Mucosa of descending colon (tissue), 3 donors: ENCODE measurements at places on chromosomes 2 and 18. TPM values are rescaled to one million over a fixed set of nuclear protein-coding genes. Genes with fewer than 3 reads are reported as not detected.

DNA sequence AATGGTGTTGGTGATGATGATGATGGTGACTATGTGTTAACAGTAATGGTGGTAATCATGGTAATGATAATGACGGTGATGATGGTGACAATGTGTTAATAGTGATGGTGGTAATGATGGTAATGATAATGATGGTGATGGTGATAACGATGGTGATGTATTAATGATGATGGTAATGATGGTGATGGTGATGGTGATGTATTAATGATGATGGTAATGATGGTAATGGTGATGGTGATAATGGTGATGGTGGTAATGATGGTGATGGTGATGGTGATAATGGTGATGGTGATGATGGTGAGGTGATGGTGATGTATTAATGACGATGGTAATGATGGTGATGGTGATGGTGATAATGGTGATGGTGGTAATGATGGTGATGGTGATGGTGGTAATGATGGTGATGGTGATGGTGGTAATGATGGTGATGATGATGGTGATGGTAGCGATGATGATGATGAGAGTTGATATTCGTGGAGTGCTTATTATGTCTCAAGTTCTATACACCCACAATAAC, 212.8 kb upstream of the NCKAP5 start:
- no peak for DNase-seq

DNA sequence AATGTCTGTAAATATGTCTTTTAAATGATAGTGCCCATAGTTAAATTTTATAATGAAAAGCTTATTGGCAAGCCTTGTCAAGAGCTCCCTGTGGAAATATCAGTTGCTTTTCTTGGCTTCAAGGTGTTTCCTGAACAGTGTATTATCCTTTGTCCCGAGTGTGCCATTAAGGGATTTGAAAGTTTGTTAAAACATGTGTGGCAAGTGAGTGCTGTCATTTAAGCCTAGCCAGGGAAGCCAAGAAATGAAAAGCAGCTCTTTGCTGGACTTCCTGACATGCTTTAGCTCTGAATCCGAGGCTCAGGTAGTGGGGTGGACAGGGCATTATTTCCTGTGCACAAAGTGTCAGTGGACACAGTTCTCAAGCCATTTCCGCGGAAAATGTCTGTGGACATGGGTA, 111.5 kb downstream of the DIS3L2 start:
- no peak for DNase-seq

DNA sequence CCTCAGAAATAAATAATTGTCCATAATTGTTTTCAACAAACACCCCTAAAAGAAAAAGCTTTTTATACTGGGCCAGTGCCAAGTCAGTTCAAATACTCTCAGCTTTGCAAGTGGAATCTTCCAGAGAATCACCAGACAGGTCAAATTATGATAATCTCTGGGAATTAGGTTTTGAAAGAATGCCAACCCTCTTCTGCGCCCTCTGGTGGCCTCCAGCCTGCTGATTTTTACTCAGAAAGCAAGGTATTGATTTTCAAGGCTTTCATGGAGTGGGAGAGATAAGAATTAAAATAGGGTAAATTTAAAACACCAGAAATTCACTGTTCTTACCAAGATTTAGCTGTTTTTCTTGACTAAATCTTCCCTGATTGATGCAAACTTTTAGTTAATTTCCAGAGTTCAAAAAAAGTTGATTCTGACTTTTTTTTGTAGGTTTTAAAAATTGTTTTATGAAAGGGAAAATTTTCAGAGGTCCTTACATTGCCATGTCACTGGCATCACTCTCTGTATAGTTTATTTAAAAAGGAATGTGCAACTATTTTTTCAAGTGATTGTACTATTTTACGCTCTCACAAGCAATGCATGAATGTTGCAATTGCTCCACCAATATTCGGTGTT, 282.9 kb upstream of the TNP1 start:
- DNase-seq: peak; percentile 33

DNA sequence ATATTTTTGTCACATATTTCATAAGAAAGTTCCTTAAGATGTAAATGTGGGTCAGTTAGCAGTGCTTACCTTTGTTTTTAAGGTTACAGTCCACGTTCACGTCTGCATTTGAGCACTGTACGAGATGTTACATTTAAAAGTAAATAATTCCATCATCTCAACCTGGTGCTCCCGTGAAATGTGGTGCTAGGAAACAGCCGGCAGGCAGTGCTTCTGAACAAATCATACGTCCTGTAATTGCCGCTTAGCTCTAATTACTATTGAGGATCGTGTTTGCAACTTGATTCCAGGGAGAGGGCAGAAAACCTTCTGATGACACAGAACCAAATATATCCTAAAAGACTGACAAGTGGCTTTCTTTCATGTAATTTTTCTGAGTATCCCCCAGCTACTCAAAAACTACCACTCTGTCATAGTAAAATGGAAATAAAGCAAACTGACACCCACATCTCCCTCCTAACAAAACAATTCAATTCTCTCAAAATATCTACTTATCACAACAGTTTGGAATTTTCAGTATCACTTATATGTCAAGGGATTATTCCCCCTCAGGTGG, 297.8 kb upstream of the SESTD1 start:
- no peak for DNase-seq

GRCh38 chr2:146414456-146414855, 1430.4 kb upstream of the ACVR2A start:
- no peak for DNase-seq

DNA sequence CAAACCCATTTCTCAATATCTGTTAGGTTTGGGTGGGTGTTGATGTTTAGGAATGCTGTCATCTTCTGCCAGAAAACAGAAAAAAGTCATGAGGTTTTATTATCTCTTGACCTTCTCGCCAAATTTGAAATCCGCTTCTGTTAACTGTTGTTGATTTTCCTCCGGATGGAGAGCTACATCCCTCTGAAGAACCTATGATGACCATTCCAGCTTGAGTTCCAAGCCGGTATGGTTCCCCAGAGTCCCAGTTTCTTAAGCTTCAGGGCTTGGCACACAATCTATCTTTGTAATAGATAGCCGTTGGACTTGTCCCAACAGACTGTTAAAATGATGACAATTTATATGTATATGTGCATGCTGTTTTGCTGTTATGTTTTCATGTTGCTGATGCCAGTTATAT, 1201.0 kb downstream of the LRP1B start:
- no peak for DNase-seq

The GPR35 gene
- total RNA-seq: 76.8 TPM

The MGAT4A gene
- total RNA-seq: 73.8 TPM

The LHCGR gene
- not detected for total RNA-seq

The CD226 gene
- 1.2 TPM for total RNA-seq
